ENCODE measurements at places on chromosomes 3 and 15.

- DNase-seq: peak; percentile 18
Measured at GRCh38 chr15:34514251-34514670, 69.2 kb downstream of the GOLGA8B start.

GRCh38 chr3:181824961-181825360 is 113.2 kb downstream of the SOX2 start:
- DNase-seq: no peak

GRCh38 chr3:153897842-153898241 is 223.3 kb upstream of the ARHGEF26 start:
- DNase-seq: no peak

GRCh38 chr3:40623567-40623966 is 98.8 kb downstream of the ZNF621 start:
- DNase-seq: peak; percentile 21

DNA sequence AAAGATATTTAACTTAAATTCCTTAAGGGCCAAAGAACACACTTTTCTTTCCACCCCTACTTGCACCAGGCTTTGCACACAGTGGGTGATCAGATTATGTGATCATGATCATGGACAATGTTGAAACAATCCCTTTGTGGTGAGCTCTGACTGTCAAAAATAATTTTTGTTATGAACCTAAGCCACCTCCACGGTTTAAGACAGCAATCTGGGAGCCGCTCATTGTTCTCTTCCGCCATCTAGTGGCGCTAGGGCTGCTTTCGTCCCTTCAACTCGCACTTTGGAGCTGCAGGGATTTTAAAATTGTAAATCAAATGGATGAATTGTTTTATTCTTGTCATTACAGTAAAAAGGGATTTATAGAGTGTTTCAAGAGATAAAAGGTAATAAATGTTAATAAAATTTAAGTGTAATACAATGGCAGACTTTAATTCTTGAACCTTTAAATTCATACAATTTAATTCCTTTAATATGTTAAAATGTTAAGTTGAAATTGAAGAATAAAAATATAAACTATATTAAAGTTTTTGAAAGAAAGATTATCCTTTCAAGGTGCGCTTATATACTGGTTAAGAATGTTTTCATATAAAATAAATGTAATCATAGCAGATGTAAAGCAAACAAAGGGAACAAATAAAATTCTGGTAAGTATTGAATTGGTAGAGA is 45.3 kb upstream of the ARL6 start:
- peak; percentile 46 for DNase-seq

DNA sequence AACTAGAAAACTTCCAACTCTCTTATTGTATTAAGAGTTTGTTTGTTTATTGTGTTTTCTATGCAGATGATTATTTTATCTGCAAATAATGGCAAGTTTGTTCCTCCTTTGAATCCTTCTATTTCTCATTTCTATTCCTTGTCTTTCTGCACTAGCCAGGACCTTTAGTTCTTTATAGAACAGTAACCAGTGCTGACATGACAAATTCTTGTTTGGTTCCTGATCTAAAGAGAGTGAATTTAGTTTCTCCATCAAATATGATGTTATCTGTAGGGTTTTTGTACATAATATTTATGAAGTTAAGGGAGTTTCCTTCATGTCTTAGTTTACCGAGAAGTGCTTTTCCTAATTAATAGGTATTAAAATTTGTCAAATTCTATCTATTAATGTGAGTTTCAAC is 100.8 kb upstream of the STRIT1 start:
- DNase-seq: no peak

GRCh38 chr3:52176180-52176752 is 21.7 kb upstream of the ALAS1 start:
- DNase-seq: no peak

- no peak for DNase-seq
Measured at GRCh38 chr15:55784286-55784685, 41.3 kb upstream of the PRTG start.

GRCh38 chr3:158463556-158463955 is 107.4 kb upstream of the MLF1 start:
- no peak for DNase-seq

- no peak for DNase-seq
Measured at GRCh38 chr3:112646623-112647022, 5.7 kb upstream of the CCDC80 start.

DNA sequence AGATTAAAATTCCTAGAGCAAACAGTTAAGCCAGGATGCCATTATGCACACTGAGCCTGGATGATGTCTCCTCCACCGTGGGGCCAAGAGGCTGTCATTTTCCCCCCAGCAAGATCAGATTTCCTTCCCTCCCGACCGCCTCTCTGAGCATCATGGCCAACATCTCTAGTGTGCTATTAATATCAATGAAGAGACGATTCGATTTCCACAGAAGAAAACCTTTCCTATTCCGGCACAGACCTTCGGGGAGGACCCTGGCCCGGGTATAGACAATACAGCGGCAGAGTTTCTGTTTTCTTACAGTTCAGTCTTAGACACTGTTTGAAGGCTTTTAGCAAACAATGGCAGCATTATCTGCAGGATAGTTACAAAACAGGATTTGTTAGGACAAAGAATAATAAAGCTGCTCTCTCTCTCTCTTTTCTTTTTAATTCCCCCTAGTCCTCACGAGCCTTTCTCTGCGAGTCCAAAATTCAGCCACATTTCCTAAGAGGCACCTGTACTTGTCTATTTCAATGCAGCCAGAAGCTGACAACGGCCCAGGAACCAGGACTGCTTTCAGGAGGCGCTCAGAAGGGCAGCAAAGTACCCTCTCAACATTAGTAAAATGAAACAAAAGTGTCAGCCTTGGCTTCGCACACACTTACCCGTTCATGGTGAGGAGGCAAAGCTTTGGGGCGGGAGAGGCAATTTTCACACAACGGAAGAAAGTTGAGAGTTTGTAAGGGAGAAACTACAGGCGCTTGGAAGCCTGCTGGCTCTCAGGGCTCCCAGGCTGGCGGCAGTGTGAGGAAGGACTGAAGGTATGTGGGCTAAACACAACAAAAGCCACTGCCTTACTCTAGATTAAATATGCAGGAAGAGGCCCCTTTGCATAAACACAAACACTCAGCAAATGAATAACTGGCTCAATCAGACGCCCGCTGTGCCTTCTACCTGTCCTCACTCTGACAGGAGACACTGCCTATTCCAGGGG is 278.0 kb downstream of the FOXP1 start:
- peak; percentile 36 for DNase-seq

- no peak for DNase-seq
Measured at GRCh38 chr3:62939707-62940106, 64.5 kb upstream of the CADPS start.

DNA sequence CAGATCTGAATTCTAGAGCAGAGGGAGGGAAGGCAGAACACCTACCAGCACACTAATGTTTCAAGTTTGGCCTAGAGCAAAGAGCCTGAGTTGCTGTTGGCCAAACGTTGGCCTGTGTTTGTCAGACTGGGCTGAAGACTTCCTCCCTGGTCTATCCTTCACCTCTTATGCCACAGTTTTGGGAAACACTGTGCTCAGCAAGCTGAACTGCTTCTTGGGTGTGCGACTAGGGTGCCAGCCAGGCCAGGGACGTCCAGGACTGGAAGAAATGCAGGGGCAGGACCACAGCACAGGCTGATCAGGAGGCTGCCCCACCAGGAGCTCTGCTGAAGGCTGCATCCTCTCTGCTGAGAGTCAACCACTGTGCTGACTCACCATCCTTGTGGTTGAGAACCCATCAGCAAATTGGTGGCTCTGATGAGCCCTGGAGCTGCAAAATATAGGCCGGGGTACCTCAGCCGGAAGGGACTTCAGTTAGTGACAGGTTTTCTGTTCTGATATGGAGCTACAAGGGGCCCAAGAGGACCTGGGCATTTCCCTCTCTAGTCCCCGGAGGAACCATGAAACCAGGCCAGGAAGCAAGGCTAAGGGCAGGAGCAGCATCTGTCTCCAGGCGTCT is 131.6 kb upstream of the RASGRP1 start:
- DNase-seq: peak; percentile 63

GRCh38 chr15:40923551-40923950 is 5.6 kb upstream of the DLL4 start:
- no peak for DNase-seq
